ENCODE measurements at places on chromosomes 3 and 15.

DNA sequence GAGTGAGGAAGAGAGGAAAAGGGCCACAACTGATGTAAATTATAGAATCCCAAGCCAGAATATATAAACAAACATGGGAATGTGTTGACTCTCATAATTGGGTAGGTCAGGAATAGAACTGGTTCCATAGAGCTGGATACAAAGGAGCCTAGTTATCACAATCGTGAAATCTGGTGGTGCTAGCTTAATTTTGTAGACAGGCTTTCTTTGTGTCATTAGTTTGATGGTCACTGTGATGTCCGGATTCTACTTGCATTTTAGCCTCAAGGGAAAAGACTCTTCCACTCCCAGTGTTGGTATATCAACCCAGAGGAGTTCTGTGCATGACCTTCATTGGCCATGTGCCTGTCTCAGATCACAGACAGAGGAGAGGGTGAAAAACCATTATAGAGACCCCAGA, 81.8 kb downstream of the NLGN1 start:
- no peak for DNase-seq

DNA sequence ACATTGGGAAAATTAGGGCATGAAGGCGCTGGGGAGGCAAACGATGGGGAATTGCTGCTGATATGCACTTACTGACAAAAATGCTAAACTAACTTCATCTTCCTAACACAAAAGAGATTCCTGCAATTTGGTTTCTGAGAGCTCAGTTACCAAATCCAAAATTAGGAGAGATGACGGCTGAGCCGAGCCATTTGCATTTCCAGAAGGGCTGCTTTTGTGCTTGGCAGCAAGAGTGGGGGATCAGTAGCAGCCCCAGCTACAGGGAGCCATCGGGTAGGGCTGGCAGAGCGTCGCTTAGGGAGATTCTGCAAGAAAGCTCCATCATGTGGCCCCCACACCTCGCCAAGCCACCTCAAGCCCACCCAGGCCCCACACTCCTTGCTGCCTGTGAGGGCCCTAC, 16.1 kb upstream of the DUSP7 start:
- DNase-seq, result no peak

- no peak for DNase-seq
Observed at GRCh38 chr15:64870353-64870752, 28.6 kb downstream of the PLEKHO2 start.

DNA sequence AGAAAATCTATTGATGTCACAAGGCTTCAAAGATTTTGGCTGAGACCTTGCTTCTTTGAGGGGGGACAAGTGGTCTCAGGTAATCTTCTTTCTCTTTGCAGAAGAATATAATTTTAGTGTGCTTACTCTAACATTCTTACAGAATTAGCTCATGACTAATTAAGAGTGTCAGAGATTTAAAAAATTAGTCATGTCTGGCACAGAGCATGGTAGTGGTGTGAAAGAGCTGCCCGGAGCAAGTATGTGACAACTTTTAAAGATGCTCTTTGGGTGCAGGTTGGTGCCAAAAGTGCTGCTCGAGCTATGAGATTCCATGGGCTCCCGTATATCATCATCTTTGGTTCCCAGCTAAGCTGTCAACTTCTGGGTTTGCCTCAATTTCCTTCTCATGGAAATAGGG, 31.1 kb downstream of the CYP19A1 start:
- DNase-seq, result no peak

DNA sequence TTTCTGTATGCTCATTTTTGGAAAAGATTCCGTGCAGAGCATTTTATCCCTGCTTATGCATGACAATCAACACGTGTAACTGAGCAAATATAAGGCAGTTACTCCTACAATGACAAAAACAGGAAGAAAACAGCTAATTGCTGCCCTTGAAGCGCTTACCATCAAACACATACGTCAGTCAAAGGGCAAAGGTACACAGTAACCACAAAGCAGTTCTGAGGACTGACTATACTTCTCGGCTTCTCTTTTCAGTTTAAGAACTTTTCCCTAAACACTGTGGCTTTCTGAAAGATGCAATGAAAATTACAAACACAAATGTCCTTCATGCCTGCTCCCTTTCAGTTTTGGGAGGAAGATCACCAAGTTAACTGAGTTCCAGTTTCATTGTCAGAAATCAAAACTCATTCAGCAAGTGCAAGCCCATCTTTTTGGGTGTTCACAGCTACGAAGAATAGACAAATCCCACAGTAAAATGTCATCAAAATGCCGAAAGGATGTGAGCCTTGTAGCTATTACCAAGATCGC, 602.8 kb downstream of the FOXP1 start:
- no peak for DNase-seq

DNA sequence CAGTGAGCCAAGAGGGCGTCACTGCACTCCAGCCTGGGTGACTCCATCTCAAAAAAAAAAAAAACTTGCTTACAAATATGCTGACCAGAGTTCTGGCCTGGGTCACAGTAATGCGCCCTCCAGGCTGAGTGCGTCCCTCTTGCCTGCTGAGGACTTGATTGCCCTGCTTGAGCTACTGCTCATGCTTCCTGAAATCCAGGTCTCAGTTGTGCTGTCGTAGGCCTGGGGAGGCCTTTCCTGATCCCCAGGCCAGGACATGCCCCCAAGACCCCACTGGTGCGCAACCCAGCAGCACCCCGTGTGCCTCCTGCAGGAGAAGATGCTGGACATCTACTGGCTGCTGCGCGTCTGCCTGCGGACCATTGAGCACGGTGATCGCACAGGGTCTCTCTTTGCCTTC, 7.3 kb downstream of the AMIGO3 start:
- DNase-seq, result no peak

GRCh38 chr3:56123487-56123886, 344.8 kb downstream of the ERC2 start:
- DNase-seq, result no peak

- DNase-seq, result no peak
Observed at GRCh38 chr3:132245552-132246142, 71.6 kb upstream of the ACP3 start.

DNA sequence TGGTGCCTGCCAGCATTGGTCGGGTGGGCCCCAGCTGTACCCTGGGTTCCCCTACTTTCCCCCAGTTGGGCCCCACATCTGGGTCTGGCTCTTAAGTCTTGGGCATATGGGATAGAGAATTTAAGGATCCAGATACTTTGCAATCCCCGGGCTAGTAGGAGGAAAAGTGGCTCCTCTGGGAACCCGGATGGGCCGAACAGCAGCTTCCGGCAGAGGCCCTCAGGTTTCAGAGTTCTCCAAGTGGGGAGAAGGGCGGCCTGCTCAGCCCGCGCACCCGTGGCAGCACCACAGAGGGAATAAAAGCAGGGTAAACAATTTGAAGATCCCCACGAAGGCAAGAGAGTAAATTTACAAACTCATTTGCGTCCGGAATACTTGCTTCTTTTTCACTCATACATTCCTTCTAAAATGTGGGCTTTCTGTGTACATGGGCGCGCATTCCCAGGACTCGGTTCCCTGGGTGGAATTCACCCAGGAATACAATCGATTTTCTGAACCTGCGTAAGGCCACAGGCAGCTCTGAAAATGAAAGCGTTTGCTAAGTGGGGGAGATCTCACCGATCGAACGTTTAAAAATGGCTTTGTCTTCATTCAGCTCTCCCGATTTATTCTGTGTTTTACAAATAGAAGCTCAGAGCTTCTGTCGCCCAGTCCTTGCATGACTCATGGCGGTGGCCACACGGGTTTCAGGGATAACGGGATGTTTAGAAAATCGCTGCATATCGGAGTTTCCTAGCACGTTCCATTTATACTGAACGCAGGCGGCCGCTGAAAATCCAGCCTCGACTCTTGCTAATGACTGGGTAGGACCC, 74.0 kb upstream of the POLG start:
- DNase-seq, result no peak

DNA sequence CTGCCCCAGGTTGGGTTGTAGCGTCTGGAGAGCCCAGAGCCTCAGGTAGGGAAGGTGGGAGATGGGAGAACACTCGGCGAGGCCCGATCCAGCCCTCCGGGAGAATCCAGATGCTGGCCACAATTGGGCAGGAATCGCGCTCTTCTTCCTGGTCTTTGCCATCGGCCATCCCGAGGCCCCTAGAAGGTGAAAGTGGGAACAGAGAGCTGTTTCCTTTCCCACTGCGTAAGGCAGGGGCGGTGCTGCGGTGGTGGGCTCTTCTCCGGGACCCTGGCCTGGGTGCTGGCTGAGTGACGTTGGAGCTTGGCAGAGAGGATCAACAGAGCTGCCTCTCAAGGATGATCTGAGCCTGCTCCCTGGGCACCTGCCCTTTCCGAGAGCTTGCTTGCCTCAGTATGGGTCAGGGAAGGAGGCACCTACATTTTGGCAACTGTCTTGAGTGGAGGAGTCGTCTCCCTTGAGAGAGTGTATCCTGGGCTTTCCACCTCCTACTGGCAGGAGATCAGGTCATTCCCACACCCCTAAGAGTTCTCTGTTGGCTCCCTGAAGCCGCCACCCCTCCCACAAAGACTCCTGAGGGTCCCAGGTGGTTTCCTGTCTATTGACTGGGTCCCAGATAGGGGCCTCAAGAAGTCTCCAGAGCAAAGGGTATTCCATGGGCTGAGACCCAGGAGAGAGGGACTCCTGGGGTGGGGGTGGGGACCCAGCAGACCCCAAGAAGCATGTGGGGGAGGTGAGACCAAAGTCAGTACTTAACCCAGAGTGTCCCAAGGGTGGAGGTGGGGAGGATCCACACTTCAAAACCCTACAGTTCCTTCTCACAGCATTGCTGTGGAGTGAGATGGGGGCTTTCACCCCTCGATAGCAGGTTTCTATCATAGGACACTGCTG, 1.6 kb downstream of the C15orf39 start:
- no peak for DNase-seq

- no peak for DNase-seq
Observed at GRCh38 chr3:134753999-134754742, 40.9 kb upstream of the EPHB1 start.

GRCh38 chr3:94862703-94863102, 799.8 kb downstream of the NSUN3 start:
- no peak for DNase-seq

- no peak for DNase-seq
Observed at GRCh38 chr3:183328823-183329222, 75.8 kb downstream of the B3GNT5 start.

DNA sequence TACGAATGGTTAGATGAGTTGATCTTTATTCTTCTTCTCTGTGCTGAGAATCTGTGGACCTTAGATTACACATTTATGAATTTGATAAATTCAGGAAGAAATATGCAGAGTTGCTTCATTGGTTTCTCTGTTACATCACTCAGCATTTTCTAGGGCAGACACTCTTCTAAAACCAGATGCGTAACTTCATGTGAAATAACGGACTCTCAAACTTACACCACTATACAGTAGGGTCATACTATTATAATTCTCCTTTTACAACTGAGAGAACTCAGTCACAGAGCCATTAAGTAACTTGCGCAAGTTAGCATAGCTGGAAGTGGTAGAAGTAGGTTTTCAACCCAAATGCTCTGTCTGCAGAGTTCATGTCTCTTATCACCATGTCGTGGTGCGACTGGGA, 5.7 kb downstream of the TMEM207 start:
- DNase-seq, result no peak

- DNase-seq, result no peak
Observed at GRCh38 chr3:36832406-36832805, 68.1 kb upstream of the DCLK3 start.

DNA sequence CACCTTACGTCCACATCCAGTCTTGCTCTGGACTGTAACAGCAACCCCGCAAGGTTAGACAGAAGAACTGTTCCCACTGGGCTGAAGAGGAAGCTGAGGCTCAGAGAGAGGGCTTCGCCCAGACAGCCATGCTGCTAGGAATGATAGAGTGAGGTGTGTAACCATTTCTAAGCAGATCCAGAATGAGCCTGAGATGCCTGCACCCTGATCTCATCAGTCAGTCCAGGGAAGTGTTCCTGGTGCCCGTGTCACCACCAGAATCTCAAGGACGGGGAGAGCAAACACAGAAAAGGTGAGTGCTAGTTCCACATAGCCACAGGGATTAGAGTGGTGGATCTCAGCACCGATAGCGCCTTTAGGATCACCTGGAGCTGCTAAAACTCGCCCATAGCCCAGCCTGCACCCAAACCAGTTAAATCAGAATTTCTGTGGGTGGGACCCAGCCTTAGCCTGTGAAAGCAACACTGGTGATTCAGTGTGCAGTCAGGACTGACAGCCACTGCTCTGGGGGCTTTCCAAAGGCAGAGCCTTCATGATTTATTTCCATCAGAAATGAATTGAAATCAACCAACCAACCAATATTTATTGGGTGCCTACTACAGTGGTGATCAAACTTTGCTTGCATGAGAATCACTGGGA, 12.3 kb downstream of the ISLR start:
- DNase-seq, result no peak

DNA sequence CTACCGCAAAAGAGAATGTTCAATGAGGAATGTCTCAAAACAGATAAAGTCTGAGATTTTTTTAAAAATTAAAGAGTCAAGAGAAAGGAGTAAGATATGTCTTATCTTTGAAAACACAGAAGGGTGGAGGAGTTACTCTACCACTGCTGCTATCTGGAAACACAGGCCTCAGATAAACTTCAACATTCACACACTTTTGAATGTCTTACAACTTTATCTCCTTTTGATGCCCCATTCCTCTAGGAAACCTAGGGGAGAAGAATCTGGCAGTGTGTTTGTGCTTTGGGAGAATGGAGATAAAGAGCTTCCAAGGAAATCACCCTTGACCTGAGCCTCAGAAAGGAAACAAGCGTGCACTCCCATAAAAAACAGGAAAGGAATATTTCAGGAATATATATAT, 468.2 kb downstream of the PLOD2 start:
- DNase-seq, result no peak

GRCh38 chr3:65524584-65524983, 514.1 kb downstream of the MAGI1 start:
- no peak for DNase-seq

DNA sequence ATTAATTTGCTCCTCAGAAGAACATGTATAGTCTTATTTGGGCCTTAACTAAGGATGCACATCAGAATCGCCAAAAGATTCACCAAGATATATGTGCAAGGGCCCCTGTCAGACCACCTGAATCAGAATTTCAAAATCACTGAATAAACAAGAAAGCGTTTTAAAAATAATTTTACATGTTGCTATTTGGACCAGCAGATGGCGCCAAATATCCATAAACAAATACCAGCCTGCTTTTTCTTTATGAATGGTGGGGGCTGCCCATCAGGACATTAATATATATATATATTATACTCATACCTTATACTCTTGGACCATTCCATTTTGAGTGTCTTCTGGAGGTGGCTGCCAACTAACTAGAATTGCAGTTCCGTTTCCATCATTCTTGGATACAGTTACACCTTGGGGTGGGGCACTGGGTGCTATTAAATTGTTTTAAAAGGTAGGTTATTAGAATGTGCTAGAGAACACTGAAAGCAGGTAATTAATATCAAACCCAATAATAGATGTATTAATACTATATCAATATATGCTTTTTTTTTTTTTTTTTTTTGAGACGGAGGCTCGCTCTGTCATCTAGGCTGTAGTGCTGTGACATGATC, 1108.3 kb downstream of the ROBO1 start:
- no peak for DNase-seq
